ENCODE measurements at places on chromosomes 5 and 9.

DNA sequence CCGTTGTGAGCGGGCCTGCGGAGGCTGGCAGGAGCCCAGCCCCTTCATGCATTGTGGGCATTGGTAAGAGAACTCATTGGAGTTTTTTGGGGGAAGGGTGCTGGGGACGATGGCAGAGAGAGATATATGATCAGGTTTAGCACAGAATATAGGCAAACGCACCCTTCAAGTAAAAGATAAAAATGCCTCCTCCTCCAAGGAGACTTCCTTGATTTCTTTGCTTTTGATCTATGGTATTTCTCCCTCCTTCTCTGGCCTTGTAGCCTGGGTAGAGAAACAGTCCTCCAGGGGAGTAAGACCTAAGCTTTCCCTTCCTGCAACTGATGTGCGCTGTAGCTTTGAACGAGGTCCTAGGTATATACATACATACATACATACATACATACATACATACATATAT is 960 bp upstream of the PPARGC1B start:
- DNase-seq: no peak

- DNase-seq: no peak
Measured at GRCh38 chr9:109072133-109072692, 47.5 kb downstream of the TMEM245 start.

GRCh38 chr5:68688547-68688946 is 405.3 kb upstream of the SLC30A5 start:
- DNase-seq: no peak

DNA sequence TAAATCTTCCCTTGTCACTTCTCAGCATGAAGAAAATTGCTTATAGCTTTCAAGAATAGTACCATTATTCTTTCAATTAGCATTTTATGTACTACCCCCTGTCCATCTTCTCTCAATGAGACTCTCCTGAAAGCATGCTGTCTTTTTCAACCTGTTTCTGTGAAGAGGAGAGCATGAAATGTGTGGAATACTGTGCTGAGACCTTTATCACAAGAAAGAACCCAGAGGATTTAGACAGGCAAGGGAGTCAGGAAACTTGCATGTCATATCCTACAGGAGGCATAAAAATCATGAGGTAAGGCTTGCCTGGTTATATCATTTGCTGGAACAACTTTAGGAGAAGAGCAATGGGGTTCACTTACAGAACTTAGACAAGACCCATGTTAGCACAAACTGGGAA is 56.7 kb upstream of the LPAR1 start:
- DNase-seq: no peak

- DNase-seq: no peak
Measured at GRCh38 chr9:132745756-132746709, 75.8 kb downstream of the GTF3C4 start.

GRCh38 chr9:14180960-14181537 is 132.9 kb downstream of the NFIB start:
- no peak for DNase-seq

- no peak for DNase-seq
Measured at GRCh38 chr9:99637641-99638040, 184.0 kb upstream of the NR4A3 start.

DNA sequence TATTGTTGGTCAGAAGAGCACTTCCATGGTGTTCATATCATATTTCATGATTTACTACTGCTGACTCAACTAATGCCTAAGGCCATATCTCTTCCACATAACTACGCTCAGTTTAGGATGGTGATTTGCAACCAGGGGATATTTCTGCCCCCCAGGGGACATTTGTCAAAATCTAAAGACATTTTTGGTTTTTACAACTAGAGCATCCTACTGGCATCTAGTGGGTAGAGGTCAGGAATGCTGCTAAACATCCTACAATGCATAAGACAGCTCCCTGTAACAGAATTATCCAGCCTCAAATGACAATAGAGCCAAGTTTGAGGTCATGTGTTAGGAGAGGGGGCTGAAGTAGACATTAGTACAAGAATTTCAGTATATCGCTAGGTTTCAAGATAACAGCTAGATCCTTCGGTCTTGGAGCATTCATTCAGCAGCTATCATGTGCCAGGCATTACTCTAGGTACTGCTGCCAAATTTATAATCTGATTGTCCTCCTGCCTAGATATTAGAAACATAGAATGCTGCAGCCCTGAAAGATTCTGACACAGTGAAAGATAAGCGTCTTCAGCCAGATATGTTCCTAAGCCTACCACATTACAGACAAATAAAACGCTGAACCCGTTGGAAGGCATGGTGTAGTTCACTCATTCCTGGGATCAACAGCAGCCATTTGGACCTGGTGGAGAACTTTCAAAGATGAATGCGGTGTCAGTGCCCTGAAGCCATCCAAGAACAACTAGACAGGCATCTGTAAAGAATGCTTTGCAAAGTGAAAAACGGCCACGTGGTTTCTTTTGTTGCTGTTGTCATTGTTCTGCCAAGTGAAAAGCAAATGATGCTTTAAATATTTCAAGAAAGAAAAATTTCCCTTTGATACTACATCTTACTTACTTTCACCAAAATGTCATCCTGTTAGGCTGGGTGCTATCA is 55.5 kb upstream of the FST start:
- DNase-seq: no peak

GRCh38 chr5:75034137-75034739 is 18.1 kb downstream of the GCNT4 start:
- peak; percentile 58 for DNase-seq

DNA sequence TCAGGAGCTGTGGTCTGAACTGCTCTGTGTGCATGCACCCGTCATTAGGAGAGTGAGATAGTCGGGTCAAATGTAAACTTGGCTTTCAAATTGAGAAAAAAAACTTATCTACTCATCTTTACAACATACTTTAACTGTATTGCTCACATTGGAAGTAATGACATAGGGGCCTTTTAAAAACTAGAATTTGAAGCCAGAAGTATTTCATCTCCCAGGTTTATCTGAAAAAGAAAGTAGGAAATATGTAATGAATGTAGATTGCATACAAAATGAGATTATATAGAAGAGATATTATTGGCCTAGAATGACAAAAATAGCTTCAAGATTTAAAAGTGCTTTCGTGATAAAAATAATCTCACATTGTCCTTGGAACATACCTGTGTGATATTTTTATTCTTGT is 24.3 kb downstream of the RGS7BP start:
- DNase-seq: no peak

- DNase-seq: no peak
Measured at GRCh38 chr9:135010921-135011320, 76.5 kb upstream of the OLFM1 start.

- DNase-seq: no peak
Measured at GRCh38 chr9:31188496-31188895, 1195.9 kb upstream of the ACO1 start.

- no peak for DNase-seq
Measured at GRCh38 chr5:5381310-5381913, 41.1 kb upstream of the ICE1 start.

GRCh38 chr5:179805529-179806249 is 977 bp downstream of the MGAT4B start:
- DNase-seq: no peak

- no peak for DNase-seq
Measured at GRCh38 chr5:100479079-100479688, 56.0 kb upstream of the FAM174A start.

- DNase-seq: no peak
Measured at GRCh38 chr5:13975246-13975645, 30.8 kb upstream of the DNAH5 start.
